HCEC 1CT (cell line): ENCODE measurements at places on chromosomes 7 and 10.

DNA sequence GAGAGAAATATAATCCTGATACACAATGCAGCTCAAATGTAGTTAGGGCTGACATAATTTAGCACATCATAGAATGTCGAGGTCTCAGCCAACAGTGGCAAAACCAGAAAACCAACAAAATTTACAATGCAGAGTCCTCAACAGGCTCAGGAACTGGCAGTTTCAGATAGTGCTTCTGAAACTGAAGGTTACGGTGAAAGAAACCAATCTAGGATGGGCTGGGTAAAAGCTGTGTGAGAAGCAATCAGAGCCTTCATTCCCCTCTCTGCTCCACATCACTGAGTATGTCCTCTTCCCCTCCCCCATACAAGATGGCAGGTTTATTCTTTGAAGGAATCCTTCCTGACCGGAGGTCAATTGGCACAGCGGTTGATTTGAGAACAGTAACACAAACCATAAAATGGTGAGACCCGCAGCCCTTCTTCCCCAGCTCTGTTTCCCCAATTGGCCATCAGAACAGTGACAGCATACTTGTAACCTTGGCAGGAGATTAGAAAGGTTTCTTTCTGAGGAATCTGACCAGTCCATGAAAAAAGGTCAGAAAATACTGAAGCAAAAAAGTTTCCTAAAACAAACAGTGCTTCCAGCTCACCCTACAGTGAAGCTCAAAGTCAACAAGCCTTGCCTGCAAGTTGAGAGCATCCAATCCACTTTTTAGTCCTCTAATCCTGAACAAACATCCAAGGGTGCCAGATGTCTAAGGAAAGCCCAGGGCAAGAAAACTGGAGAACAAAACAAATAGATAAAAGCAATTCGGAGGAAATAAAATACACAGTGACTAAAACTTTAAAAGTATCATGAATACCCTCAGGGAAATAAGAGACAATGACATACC is 53.9 kb upstream of the IL6 start:
- no peak for DNase-seq

GRCh38 chr7:150337659-150338081 is 3.8 kb downstream of the RARRES2 start:
- no peak for DNase-seq

GRCh38 chr10:44164251-44164956 is 220.5 kb downstream of the CXCL12 start:
- no peak for DNase-seq

- DNase-seq: no peak
Observed at GRCh38 chr7:42960762-42961161, 28.6 kb downstream of the MRPL32 start.

DNA sequence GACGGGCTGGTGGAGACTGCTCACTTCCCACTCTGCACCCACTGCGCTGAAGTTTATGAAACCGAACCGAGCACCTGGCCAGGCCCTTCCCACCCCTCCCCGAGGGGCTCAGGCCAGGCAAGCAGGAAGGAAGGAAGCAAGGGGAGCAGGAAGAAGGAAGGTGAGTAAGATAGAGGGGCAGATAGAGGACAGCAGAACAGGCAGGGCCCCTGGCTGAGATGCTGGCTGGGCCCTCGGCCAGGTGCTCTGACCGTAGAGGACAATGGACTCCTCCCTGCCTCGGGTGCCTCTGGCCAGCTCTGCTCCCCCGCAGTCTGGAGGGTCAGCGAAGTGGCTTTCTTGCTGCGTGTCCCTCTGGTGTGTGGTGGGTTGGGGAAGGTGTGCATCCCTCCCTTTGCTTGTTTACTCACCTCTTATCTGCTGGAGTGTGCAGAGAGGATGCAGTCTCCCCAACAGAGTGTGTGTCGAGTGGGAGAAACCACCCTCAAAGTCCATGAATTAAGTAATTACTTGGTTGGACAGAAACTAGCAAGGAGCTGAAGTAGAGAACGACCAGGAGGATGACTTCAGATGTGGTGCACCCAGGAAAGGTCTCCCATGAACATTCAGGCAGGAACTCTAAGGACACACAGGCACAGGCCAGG is 82.8 kb upstream of the PPP2R2D start:
- DNase-seq: no peak
